K562 (cell line): ENCODE measurements at places on chromosomes 4 and X.
A peak's percentile ranks its signal among the peaks of the same experiment; 100 is the strongest.

DNA sequence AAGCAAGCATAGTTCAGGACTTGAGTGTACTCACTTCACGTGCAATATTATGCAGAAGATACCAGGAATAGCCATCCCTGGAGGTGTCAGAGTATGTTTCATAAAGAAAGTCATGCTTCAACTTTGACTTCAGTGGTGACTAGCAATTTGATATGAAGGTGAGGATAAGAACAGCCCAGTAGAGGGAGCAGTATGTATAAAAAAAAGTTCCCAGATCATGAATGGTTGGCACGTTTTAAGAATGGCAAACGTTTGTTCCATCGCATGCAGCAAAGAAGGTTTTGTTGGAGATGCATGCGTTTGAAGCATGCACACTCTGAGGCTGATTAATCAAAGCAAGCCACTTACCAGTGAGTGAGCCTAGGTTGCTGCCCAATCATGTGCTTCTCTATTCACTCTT lies 33.5 kb upstream of the SLITRK4 start:
- no peak for DNase-seq

- no peak for DNase-seq
Measured at GRCh38 chr4:176988226-176988625, 195.5 kb upstream of the VEGFC start.

DNA sequence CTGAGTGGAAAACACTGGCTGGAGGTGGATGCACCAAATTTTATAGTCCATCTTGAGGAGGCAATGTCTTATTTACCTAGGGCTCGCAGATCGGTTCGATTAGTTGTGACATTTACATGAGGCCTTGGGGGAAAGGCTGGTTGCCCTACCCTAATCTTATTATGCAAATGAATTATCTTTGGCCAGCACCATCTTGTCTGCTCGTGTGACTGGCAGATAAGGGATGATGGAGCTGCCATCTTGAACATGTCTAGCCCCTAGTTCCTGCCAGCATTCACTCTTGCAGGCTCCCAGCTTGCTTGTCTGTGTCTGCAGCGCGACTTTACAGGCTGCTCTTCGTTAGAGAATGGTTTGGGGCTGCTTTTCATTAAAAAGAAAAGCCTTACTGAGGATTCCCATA lies 61.9 kb downstream of the SEC24B start:
- no peak for DNase-seq

- DNase-seq: no peak
Measured at GRCh38 chr4:2923668-2924173, 39.5 kb downstream of the NOP14 start.

- DNase-seq: no peak
Measured at GRCh38 chr4:70515367-70516250, 2.8 kb upstream of the AMTN start.

GRCh38 chr4:78616046-78616498 lies 64.5 kb downstream of the ANXA3 start:
- DNase-seq: peak; percentile 66

- DNase-seq: no peak
Measured at GRCh38 chr4:104677116-104677515, 182.4 kb upstream of the CXXC4 start.

DNA sequence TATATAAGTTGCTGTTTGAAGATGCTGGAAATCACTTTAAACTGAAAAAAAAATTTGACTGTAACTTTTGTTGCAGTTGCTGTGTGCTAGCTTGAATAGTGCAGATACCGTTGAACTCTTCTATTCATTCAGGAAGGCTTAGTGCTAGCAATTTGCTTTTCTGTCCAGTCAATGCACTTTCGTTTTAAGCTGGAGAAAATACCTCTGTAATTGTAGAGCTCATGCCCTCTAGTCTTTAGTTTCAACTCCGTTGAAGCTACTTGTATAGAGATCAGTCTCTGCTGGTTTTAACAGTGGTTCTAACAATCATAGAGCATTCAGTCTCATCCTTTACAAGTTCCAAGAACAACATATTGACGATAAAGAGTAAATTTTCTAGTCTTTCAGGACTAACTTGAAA lies 49.0 kb upstream of the TRPC3 start:
- DNase-seq: no peak

- DNase-seq: no peak
Measured at GRCh38 chrX:125005863-125006262, 313.8 kb upstream of the TEX13C start.

DNA sequence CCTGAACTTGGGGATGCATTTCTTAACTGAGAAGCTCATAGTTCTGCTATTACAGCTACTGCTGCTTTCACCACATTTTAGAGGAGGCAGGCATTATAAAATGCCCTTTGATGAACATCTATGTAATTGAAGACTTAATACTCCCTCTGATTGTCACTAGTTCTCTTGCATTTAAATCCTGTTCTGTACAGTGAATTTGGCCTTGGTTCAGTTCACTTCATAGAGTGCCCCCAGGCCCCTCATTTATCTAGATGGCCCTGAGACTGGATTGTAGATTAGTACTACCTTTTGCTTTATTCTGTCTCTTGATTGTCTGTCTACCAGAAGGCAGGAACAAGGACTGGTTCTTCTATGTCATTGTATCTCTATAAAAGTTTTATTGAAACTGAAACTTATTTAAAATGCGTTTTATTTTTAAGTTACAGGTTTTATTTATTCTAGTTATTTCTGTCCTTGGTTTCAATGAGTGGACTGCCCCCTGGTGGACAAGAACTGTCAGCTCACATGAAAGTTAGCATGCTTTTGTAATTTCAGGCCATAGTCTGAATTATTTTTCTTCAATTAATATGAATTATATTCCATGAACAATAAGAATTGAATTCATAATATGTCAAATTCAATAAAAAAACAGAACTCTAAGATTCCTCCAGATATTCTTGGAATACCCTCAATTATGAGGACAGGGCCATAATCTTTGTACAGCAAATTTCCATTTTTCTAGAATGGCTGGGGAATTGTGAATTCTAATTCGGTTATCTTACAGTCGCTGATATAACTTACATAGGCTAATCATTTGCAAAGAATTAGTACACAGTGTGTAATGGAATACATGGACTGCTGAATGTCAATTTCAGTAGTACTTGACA lies 47.2 kb upstream of the TMEM33 start:
- DNase-seq: no peak

DNA sequence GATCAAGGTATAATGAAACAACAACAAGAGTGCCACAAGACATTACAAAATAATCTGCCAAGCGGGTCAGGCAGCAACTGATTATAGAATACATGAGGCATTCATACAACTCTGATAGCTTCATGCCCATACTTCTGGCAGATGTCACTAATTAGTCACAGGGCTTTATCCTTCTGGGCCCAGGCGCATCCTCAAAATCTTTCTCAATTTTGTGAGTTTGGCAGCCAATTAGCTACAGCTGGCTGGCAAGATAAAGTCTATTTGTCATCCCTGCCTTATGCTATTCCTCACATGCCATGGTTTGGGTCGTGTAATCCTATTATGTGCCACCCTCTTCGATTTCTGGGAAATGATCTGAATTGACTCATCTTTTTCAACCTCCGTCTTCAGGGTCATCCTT lies 254.3 kb downstream of the PACRGL start:
- DNase-seq: no peak

DNA sequence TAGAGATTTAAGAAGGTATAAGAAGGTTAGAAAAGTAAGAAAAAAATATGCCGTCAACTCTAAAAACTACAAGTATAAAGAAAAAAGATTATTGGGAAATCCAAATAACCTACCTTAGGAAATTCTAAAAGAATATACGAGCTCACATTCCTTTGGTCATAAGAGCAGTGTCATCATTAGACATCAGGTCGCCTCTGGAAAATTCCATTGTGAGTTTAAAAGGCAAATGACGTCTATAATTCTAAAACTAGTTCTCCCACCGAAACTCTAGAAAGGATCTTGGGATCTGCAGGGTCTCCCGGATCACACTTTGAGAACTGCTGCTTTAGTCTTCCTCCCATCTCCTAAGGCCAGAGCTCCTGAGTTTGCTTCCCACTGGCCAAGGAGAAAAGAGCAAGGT lies 518 bp upstream of the SAT1 start:
- no peak for DNase-seq
